Activated naive CD4-positive, alpha-beta T cell (primary cell): ENCODE measurements at places on chromosomes 3 and 15.

DNA sequence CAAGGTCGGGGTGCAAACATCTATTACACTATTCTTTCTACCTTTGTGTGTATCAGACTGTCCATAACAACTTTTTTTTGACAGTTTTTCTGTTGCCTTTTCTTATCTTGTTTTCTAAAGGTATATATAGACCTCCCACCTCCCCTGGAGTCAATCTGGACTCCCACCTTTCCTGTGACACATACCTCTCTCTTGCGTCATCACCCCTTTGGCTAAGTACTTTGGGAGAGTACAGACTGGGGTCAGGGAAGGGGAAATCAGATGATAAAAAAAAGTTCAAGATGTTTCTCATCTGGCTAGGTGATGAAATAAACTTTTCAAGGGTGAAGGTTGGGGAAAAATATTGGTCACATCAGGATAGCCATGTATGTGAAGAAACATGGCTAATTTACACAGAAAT is 17.2 kb downstream of the TSPAN3 start:
- no peak for DNase-seq

DNA sequence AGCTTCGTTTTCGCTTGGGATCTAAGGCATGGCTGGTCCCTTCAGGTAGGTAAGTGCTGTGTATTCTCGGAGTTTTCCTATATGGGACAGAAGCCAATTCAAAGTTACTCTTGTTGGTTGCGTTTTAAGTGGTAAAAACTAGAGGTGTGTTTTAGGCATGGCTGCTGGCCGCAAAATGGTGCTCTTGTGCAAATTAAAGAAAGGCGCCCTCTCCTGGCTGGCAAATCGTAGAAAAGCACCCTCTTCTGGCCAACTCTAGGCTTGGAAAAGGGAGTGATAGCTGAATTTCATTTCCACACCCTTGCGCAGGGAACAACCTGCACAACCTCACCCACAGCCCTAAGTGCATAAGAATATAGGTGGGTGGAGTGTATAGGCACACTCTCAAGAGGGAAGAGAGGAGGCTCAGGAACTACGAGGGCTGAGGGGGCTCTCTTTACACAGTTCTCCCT is 23.5 kb downstream of the DRD3 start:
- no peak for DNase-seq

DNA sequence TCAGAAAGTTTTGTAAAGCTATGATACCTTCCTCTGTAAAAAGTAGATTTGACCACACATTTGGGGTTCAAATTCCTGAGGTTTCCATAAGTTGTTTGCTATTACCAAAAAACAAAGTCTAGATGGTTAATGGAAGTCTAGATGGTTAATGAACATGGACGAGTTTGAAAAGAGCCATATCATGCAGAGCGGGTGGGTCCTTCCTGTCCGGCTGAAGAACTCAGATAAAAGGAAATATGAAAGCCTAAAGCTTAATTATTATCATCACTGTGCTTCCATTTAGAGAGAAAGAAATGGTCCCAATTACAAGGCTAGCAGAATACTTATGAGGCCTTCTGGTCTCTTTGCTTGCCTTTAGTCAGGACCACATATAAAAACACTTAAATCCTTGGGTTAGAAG is 132.1 kb upstream of the SATB1 start:
- DNase-seq: no peak

- DNase-seq: no peak
These were observed 11.4 kb upstream of the IGDCC3 start for GRCh38 chr15:65389226-65389625.

DNA sequence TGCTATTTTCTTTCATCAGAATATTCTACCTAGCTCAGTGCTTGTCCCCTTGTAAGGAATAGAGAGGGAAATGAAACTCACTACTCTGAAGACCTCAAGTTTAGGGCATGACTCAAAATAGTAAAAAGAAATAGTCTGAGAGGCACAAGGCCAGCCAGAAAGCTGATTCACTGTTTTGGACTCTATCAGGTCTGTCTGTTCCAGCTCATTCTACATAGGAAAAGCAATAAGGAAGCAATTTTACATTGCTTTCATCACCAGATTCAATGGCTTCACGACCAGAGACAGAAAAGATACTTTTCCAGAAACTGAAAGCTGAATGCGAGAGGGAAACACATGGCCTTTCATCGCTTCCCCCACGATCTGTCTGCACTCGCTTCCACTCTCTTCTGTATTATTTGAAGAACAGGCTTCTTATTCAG is 276.0 kb downstream of the GBE1 start:
- no peak for DNase-seq

DNA sequence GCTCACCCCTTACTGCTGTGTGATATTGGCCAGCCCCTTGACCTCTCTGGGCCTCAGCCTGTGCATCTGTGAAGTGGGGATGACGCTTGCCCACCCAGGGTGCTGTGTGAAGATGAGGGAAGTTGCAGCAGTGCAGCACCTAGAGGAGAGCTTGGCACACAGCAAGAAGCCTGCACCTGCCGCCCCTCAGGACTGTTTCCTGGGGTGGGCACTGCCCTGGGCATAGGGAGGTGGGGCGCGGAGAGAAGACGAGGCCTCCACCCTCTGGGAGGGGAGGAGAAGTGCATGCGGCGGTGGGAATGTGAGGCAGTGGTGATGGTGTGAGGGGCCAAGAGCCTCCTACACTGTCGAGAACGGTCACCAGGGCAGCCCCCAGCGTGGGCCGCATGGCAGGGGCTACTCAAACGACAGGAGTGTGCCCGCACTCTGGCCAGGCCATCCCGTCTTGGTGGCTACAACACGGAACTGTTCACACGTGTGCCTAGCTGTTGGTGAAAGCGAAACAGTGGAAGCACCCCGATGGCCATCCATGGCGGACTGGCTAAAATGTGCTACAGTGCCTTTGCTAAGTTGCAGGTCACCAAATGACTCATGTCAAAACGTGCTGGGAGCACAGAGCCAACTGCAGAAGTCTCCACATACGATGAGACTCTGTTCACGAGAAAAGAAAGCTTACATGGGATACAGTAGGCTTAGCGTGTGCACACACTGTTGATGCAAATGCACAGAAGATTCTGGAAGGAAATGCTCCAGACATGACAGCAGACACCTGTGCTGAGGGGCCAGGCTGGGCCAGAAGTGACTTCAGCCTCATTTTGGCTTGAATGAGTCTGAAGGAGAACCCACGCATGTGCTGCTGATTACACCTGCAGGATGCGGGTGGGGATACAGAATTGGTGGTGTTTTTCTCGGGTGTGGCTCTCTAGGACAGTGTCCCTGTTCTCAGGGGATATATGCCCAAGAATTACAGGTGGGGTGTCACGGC is 40.4 kb upstream of the IQSEC1 start:
- DNase-seq: no peak

DNA sequence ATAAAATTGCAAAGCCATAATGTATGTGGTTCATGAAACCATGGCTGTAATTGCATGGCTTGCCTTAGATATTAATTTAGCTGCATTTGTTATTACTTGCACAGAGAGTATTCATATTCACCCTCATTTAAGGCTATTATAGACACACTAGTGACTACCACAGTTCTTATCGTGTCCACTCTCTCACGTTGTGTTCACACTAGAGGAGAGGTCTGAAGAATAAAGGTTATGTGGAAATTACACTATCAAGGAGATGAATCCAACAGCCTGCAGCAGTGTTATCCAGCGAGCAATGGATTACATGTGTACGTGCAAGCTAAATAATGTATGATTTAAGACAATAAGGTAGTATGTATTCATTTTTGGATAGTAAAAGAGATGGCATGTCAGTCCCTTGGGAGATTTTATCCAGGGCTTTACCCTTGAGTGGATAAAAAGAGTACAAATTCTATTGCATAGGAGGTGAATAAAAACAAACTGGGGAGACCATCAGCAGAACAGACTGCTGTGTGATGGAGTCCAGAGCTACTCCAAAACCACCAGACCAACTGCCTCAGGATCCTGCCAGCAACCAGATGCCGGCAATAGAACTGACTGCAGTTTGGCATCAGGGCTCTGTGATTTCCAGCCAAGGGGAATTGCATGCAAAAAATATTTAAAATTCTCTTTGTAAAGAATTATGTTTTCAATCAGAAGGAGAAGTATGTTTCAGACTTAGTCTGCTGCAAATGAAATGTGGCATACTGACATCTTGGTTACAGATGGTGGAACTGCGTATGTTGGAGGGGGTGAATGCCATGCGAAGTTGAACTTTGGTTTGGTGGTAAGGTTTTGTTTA is 146.6 kb downstream of the RBMS3 start:
- no peak for DNase-seq

- DNase-seq: no peak
These were observed 14.1 kb downstream of the CMTM6 start for GRCh38 chr3:32488474-32489008.

DNA sequence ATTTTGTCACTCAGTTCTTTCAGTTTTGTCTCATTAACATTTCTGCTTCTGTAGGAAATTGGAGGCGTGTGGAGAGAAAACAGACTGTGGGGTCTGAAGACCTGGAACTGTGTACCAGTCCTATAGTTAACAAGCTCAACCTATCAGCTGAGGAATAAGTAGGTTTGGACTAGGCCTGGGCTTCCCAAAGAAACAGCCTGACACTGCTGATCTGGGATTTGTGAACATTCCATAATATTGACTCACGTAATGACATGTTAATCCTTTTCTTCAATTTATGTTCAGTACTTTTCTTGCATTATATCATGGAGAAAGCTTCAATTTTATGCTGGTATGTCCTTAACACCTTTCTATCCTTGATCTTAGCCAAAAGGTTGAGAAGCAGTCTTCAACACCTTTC is 181.6 kb upstream of the RORA start:
- no peak for DNase-seq

DNA sequence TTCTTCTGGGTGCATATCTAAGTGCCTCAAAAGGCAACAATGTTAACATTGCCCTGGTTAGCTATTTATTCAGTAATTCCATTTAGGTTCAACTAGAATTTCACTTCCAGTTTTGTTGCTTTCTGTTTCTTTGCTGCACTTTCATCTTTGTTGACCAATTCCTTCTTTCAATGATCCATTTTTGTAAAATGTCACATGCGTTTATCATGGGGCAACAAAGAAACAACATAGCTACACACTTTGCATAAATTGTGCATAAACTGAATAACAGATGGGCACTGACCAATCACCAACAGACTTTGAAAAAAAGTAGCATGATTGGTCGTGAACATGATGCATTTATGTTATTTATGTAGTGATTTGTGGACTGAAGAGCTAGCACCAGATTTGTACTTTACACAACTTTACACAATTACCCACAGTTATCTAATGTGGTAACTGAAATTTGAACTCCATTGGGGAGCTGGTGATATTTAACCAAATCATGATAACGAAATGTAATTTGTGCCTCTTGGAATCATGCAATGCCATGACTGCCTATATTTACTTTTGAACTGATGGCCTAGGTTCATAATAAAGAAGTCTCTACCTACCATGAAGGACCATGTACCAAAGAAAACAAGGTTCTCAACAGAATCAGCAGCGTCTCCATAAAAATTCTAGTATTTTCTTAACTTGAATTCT is 7.1 kb upstream of the CPOX start:
- no peak for DNase-seq

DNA sequence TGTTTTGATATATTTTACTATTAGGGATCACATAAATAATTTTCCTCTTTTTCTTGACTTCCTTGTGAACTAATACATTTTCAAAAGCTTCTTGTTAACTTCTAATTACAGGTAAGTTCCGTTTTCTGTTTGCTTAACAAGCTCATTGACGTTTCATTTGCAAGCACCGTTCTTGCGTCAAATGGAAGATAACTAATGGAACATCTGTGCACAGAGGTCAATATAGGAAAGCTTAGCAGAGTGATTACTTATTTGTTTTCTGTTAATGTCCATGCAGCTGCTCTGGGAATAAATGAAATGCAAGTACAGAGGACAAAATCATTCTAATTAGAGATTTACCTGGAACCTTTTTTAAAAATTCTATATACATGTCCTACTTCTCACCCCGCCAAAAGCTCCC is 115.5 kb upstream of the C2CD4B start:
- no peak for DNase-seq

- DNase-seq: no peak
These were observed 21.4 kb downstream of the OPA1 start for GRCh38 chr3:193614430-193614829.

DNA sequence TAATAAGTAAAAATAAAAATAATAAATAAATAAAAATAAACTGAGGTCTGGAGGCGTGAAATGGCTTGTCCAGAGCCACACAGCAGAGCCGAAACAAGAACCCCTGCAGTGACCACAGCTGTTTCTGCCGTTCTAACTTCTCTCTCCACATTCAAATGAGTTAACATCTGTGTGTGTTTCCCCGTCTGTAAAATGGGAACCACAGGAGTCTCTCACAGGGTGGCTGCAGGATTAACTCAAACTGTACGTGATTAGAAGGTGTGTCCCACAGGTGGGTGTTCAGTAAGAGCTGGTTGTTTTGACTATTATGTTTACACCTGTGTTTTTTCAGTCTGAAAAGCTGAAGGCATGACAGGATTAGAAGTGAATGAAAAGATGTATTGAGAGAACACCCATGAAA is 27.0 kb upstream of the MUC4 start:
- no peak for DNase-seq

DNA sequence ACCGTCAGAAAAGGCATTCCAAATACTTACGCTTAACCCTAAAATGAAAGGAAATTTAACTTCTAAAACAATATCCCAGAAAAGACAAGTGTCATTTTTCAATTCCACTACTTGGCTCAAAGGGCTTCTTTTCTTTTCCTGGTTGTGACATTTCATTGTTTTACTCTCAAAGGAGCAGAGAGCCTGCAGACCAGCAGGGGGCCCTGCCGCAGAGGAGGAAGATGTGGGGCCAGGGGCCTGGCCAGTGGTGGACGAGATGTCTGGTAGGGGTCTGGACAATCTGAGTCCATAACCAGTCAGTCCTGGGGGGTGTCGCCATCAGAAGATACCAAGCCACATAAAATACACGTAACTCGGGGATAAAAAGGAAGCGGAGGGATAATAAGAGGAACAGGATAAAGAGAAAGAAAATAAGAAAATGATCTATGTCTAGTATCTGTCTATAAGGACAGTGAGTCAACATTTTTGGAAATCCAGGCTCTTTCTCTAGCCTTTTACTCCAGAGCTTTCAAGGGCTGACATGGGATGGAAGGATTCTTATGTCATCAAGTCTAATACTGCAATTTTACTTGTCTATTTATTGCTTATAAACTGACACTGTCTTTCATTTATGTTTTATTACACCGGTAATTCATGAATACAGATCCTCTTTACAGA is 54.2 kb upstream of the ARHGEF3 start:
- DNase-seq: no peak

DNA sequence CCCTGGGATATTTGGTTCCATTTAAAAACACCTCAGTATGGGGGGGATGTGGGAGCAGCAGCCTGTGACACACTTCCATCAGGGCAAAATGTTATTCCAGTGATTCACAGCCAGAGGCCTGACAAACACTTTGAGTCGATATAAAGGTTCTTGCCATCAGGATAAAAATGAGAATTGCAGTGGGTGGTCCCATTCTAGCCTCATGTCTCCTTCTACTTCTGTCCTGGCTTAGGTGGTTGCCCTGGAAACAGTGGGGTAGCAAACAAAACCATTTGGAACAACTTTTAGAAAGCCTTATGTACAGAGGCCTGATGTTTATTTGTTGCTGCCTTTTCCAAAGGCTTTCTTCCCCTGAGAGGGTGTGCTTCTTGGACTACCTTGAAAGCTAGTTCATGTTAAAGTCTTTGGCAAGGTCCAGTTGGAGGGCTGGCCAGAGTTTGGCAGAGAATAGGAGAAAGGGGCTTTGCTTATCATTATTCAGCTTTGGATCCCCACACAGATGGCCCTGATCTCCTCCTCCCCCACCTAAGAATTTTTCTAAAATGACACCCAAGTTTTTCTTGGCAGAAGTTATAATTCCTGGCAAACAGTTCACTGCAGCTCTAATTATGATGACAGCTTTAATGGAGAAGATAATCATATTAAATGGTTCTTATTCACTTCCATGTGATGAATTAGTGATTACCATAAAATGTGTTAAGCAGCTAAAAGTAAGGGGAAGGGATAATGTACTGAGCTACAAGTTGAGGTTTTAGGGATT is 84.2 kb upstream of the ZNF280D start:
- no peak for DNase-seq
